ENCODE measurements at places on chromosomes 16 and 17.
A peak's percentile ranks its signal among the peaks of the same experiment; 100 is the strongest.

DNA sequence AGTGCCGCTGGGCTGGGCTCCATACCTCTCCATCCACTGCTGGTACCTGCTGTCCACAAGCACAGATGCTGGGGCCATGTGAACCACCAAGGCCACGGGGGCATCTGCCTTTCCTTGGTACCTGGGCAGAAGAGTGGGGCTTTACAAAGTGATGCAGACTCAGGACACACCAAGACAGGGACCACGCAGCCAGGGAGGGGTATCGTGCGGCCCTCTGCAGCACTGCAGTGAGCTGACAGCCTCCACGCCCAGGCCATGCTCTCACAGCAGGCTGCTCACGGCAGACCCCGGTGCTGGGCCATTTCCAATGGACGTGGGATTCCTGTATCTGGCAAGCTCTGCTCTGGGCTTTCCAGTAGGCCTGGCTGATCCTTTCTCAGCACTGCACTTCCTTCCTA, 14.4 kb downstream of the ELAC2 start:
- DNase-seq, result no peak

GRCh38 chr16:15972046-15972868, 22.8 kb downstream of the ABCC1 start:
- no peak for DNase-seq

GRCh38 chr17:16304830-16305229, 48.4 kb downstream of the CENPV start:
- DNase-seq, result no peak

DNA sequence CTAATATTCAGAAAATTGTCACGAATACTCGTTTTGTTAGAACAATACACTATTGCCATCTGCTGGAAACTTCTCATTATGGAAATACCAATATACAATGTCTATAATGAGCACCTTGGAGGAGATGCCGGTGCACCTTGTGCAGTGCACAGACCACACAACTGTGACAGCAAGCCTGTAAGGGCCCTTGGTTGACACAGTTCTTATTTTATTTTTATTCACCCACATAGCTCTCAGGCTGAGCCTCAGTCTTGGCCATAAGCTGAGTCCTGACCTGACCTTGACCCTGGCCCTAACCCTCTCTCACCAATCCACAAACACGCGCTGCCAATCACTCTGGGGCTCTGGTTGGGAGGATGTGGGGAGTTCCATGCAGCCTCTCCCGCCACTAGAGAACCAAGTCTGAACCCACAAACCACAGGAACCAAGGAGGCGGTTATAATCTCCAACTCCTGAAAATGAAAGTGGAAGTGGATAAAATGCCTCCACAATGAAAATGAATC, 7.6 kb downstream of the AIPL1 start:
- DNase-seq, result peak; percentile 23

- peak; percentile 43 for DNase-seq
Observed at GRCh38 chr16:53094013-53094630, 39.3 kb downstream of the CHD9 start.

DNA sequence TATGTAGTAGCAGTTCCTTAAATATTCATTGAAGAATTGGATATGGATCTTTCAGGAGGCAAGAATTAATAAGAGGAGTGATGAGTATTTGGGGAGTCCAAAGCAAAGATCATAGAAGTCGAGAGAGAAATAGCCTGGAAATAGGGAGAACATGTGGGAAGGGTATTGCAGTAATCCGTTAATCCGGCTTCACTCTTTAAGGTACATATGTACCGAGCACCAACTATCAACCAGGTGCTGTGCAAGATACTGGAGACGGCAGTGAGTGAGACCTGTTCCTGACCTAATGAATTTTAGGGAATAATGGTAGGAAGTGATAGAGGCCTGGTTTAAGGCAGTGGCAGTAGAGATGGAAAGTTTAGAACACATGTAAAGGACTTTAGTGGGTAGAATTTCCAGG, 1.1 kb downstream of the ELP5 start:
- no peak for DNase-seq

GRCh38 chr17:27038676-27039075, 255.2 kb upstream of the WSB1 start:
- no peak for DNase-seq

DNA sequence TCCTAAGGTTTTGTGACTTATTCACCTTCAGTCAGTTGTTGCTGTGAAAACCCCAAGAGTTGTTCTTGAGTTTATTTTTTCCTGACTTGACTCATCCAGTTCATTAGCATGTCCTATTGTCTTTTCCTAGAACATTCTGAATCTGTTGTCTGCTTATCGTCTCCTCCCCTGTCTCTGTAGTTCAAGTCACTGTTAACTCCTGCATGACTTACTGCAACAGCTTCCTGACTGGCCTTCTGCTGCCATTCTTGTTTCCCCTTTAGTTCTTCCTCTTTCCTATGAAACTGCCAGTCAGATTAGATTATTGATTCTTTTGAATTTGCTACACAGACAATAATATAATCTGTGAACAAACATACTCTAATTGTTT, 161.5 kb downstream of the FTO start:
- DNase-seq, result no peak

DNA sequence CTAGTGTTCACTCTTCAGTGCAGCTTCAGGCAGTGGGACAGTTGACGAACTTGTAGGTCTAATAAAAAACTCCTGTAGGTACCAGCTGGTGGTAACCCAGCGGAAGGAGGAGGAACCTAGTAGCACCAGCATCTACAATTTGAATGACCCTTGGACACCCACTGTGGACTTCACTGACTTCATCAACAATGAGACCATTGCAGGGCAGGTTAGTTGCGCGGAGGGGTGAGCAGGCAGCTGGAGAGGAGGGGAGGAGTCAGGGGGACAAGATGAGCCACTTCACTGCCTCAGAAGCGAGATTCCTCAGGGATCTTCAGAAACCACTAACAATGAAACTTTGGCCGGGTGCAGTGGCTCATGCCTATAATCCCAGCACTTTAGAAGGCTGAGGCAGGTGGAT, 22.3 kb downstream of the AOC3 start:
- no peak for DNase-seq

GRCh38 chr17:71292006-71292405, 828.8 kb upstream of the SOX9 start:
- no peak for DNase-seq

DNA sequence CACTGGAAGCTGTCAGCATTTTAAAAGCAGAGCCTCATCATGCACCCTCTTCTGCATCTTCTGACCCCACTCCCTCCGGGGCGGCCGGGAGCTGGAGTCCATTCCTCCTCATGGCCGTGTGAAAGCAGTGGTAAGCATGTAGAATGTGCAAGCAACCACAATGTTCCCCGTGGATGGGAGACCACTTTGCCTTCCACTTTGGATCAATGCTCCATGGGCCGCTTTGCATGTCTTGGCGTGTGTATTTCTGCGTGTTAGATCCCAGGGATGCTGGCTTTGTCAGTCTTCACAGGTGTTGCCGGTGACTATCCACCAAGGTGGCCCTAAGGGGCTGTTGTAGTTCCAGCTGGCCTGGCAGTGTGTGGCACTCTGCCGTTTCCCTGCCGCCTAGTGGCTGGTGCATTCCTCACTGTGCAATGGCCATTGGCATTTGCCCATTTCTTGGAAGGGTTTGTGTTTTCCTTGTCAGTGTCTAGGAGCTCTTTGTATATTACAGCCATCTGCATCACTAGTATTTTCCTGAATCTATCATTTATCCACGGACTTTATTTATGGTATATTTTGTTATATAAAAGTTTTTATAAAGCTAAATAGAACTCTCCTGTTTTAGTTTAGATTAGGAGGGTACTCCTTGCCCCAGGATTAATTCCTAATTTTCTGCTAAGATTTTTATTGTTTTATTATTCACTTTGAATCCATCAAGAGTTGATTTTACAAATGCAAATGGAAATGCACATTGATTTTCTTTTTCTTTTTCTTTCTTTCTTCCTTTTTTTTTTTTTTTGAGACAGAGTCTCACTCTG, 5.8 kb upstream of the ALDH3A1 start:
- no peak for DNase-seq

- DNase-seq, result peak; percentile 39
Observed at GRCh38 chr16:68548947-68549346, 9.9 kb downstream of the ZFP90 start.

Data from CD4-positive, alpha-beta T cell treated with Interleukin-1 beta for 1 hour (primary cell).